Naive thymus-derived CD8-positive, alpha-beta T cell (primary cell): ENCODE measurements at places on chromosomes 5 and 9. TPM values are rescaled to one million over a fixed set of nuclear protein-coding genes. Genes with fewer than 3 reads are reported as not detected.

DNA sequence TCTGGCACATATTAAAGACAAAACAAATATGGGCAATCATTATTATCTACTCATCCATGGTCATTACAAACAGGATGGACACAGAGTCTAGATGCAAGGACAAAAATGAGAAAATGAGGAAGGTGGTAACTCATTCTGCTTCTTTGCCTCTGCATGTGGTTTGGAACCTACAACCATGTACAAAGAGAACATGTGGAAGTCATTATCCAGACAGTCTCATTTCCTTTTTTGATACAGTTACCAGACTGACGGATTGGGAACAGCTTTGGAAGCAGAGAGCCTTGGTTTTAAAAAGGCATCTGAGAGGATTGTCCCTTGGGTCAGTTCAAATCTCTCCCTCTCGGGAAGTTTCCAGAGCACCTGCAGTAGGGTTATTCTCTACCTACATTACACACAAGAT lies 433.4 kb upstream of the TNC start:
- no peak for DNase-seq

GRCh38 chr9:14031060-14031414 lies 282.9 kb downstream of the NFIB start:
- DNase-seq = no peak

DNA sequence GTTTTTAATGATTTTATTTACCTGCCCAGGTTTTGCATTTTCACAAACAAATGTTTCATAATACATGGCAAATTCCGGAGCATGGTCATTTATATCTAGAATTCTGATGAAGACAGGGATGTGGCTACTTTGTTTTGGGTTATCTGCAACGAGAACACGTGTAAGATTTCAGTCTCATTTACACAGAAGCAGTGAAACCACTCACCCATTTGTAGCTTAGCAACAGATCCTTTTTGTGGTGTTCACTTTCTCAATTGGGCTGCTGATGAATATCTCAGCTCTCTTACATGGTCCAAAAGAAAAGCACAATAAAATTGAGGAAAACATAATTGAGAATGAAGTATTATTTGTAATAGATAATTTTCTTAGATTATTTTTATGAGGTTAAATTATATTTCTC lies 148.6 kb downstream of the CDH9 start:
- no peak for DNase-seq

GRCh38 chr9:13351778-13352386 lies 72.4 kb upstream of the MPDZ start:
- DNase-seq = no peak

- no peak for DNase-seq
These were observed 176.6 kb upstream of the C9orf72 start for GRCh38 chr9:27749838-27750237.

DNA sequence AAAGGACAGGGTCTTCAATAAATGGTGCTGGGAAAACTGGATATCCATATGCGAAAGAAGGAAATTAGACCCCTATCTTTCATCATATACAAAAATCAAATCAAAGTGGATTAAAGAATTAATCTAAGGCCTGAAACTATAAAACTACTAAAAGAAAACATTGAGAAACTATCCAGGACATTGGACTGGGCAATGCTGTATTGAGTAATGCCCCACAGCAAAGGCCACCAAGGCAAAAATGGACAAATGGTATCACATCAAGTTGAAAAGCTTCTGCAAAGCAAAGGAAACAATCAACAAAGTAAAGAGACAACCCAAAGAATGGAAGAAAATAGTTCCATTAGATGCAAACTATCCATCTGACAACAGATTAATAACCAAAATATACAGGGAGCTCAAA lies 72.3 kb downstream of the STRBP start:
- no peak for DNase-seq

DNA sequence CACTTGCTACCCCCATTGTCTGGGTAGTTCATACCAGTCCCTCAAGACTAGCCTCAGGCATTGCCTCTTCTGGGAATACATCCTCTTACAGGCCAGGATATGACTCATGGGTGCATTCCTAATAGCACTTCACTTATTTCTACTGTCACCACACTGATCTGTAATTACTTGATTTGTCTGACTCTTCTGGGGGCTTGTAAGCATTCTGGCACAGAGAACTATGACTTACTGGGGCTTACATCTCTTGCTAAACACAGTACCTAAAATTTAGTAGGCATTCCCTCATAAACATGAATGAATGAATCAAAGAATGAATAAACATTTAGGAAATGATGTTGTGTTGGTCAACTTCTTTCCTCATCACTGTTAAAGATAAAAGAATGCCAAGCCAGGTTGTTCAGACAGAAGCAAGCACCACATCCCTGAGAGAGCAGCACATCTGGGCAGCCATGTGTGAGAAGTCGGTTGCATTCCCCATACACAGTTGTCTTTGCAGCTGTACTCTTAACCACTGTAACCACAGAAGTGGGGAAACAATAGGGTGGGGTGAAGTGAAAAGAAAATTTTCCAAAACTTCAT lies 27.6 kb downstream of the IL7R start:
- DNase-seq = no peak

- no peak for DNase-seq
These were observed 96.3 kb downstream of the ARSB start for GRCh38 chr5:78888580-78889368.

DNA sequence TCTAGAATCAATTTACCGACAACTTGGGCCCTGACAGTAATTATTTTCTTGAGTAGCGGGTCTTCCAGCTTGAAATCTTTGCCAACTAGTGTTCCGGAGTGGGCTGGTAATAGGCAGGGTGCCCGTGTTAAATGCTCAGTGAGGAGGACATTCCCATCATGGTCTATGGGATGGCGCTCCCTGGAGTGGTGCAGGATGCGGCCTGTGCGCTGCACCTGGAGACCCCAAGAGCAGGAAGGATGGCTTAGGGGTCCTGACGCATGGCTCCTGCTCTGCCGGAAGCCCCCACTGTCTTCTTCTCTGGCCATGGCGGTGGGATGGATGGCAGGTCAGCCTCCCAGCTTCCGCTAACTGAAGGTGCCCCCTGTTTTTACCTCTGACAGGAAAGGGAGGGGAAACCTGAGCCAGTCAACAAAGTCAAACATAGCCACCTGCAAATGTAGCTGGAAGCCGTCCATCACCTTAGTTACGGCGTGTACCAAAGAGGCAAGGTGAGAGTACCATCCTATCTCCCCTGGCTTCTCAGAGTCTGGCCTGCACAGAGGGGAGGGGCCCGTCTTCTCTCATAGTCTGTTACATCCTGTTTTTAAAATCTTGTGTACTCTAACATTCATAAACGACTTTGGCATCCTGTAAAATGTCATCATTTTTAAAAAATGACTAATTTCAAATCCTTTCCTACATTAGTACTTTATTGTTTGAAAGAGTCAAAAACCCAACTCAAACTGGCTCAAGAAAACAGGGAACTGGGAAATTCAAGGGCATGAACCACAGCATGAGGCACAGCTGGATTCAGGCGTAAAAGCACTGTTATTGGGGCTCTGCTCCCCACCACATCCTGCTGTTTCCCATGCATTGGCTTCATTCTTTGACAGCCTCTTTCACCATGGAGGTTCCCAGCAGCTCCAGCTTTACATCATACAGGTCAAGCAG lies 28.5 kb upstream of the UNC5A start:
- DNase-seq = no peak

- no peak for DNase-seq
These were observed 70.6 kb downstream of the LRSAM1 start for GRCh38 chr9:127521919-127522304.

GRCh38 chr9:87849144-87849758 lies 33.4 kb upstream of the SPATA31E1 start:
- no peak for DNase-seq

DNA sequence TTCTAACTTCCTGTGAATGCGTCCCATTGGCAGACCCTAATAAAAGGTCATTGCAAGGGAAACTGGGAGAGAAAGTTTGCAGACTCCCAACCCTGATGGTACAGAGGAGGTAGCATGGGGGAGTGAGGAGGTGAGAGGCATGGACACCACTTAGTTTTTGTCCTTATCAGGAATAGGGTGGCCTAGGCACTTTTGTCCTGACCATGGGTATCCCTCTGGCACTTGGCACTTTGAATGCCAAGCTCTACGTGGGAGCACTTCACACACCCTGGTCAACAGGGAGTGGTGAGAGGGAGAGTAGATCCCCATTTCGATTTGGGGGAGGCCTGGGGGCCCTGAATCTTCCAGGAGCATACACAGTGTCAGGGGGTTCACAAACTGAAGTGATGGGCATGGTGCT lies 75.6 kb upstream of the SH3PXD2B start:
- no peak for DNase-seq

- DNase-seq = no peak
These were observed 27.3 kb downstream of the ANP32B start for GRCh38 chr9:98010445-98010844.

DNA sequence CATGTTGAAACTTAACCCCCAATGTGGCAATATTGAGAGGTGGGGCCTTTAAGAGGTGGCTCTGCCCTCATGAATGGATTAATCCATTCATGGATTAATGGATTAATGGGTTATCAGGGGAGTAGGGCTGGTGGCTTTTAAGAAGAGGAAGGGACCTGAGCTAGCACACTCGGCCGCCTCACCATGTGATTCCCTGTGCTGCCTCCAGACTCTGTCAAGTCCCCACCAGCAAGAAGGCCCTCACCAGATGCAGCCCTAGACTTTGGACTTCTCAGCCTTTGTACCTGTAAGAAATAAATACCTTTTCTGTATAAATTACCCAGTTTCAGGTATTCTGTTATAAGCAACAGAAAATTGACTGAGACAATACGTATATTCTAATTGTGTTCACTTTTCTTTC lies 272.2 kb upstream of the DMRT1 start:
- DNase-seq = no peak

Gene LOX
- not detected for total RNA-seq

Gene C9
- not detected for total RNA-seq

Gene LCN12
- total RNA-seq = 2.7 TPM

Gene C7
- total RNA-seq = not detected

Gene EGR1
- 1.8 TPM for total RNA-seq

Gene DAB2IP
- total RNA-seq = not detected

Gene CD180
- total RNA-seq = 2.1 TPM

Gene ARHGEF39
- total RNA-seq = not detected

Gene SPATA31D4
- total RNA-seq = not detected
